ENCODE measurements at places on chromosomes 6 and 20. TPM values are rescaled to one million over a fixed set of nuclear protein-coding genes. Genes with fewer than 3 reads are reported as not detected.
A peak's percentile ranks its signal among the peaks of the same experiment; 100 is the strongest.

HLA-DQB1 gene
- 1.4 TPM for polyA plus RNA-seq

DNA sequence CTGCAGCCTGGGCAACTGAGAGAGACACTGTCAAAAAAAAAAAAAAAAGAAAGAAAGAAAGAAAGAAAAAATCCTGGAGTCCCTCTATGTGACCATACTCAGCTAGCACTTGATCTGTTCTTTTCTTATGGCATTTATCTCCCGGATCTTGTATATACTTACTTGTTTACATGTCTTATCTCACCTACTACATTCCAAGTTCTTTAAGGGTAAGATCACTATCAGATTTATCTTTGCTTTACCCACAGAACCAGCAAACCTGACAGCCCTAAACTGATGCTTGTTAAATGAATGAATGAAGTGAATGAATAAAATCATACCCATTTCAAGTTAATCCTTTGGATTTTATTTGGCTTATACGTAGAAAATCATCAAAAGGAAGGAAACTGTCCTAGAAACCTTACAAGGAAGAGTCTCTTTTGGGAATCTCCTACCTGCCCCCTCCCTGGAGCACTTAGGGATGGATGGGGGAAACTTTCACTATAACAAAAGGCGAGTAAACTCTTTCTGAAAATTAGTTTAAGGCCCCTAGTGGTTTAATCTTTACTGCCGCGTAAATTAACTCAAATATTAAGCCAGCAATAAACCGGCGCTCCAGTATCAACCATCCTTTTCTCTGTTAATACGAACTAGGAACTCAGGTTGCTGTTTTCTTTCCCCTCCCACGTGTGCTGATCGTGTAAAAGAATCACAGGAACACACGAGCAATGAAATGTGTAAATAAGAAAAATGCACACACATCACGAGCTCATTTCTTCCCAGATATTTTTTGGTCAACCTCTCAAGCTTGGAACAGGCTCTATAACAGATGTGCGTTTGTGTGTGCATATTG lies 1.3 kb upstream of the UTRN start:
- no peak for DNase-seq
- peak overlapping the region; percentile 85 for H3K4me3 ChIP-seq
- H3K27me3 ChIP-seq: no peaks in the 10 kb centered on the region
- H3K36me3 ChIP-seq: peaks cover 5% of the 10 kb centered on the region
- H3K27ac ChIP-seq: no peak overlapping the region

GRCh38 chr6:157107915-157108651 lies 215.2 kb downstream of the TMEM242 start:
- H3K4me1 ChIP-seq: no peaks in the 10 kb centered on the region
- H3K4me3 ChIP-seq: no peak overlapping the region
- no peak overlapping the region for H3K27ac ChIP-seq
- H3K27me3 ChIP-seq: no peaks in the 10 kb centered on the region

GRCh38 chr6:123529058-123529457 lies 107.7 kb downstream of the TRDN start:
- no peaks in the 10 kb centered on the region for H3K4me1 ChIP-seq
- no peaks in the 10 kb centered on the region for H3K27me3 ChIP-seq
- H3K36me3 ChIP-seq: no peaks in the 10 kb centered on the region
- H3K4me3 ChIP-seq: no peak overlapping the region
- H3K27ac ChIP-seq: no peak overlapping the region

DNA sequence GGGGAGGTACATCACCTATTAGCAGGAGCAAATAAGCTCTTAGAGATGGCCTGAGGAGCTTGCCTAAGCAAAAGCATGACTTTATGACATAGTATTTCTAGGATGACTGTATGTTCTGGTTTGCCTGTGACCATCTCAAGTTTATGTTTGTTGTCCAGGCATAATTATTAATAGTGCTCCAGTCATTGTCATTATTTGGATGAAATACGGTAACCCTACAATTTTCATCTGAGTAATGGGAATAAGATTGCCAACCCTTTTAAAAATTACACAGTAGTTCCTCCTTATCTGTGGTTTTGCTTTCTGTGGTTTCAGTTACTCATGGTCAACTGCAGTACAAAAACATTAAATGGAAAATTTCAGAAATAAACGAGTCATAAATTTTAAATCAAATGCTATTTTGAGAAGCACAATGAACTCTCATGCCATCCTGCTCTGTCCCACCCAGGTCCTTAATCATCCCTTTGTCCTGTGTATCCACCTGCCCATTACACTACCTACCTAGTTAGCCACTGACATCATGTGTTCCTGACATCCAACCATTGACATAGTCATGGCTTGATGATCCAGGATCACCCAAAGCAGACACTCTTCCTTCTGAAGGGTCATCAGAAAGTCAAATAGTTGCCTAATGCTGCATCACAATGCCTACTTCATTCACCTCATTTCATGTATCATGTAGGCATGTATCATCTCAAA lies 27.0 kb upstream of the TFB1M start:
- no peak overlapping the region for H3K27ac ChIP-seq
- H3K4me3 ChIP-seq: no peak overlapping the region
- DNase-seq: no peak
- no peaks in the 10 kb centered on the region for H3K4me1 ChIP-seq
- H3K36me3 ChIP-seq: no peaks in the 10 kb centered on the region

DNA sequence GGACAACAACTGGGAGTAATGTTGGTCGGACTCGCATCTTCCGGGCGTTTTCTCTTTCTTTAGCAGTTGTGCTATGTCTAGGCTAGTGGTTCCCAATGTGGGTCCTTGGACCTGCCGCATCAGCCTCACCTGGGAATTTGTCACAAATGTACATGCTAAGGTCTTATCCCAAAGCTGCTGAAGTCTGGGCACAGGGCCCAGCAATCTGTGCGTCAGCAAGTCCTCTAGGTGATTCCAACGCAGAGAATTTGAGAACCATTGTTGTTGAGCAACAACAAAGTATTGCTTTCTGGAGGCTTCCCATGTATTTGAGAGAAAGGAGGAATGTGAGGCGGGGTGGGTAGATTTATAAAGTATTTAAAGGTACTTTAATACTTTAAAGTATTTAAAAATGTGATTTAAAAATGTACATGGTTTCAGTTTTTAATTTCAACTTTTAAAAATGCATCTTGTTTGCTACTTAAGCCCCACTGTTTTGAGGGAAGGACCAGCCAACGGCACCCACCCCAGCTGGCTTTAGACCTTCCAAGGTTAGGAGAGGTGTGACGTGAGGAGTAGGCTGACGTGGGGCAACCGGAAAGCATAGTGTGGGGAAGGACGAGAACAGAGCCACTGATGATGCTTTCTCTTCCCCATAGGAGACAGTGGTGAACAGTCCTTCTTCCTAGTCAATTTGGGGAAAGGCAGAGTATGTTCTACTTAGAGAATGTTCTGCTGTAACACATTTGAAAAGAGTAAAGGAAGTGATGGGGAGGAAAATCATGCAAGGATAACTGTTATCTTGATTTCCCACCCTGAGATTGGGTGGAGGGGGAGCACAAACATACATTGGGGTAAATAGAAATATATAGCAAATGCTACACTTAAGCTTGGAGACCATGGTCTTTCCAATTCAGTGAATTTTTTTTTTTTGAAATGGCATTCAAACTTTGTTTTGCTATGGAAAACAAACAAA lies 4.3 kb downstream of the UST start:
- no peaks in the 10 kb centered on the region for H3K36me3 ChIP-seq
- no peak overlapping the region for H3K4me3 ChIP-seq
- no peak overlapping the region for H3K27ac ChIP-seq
- H3K27me3 ChIP-seq: peaks cover 6% of the 10 kb centered on the region

GRCh38 chr6:46925563-46926253 lies 4.0 kb upstream of the ADGRF5 start:
- no peaks in the 10 kb centered on the region for H3K4me1 ChIP-seq
- H3K27ac ChIP-seq: no peak overlapping the region
- no peak for DNase-seq
- H3K36me3 ChIP-seq: no peaks in the 10 kb centered on the region
- H3K4me3 ChIP-seq: no peak overlapping the region

- no peak for DNase-seq
- no peaks in the 10 kb centered on the region for H3K27me3 ChIP-seq
- no peaks in the 10 kb centered on the region for H3K36me3 ChIP-seq
- no peak overlapping the region for H3K4me3 ChIP-seq
Observed at GRCh38 chr20:20887593-20888265, 175.3 kb upstream of the RALGAPA2 start.

DNA sequence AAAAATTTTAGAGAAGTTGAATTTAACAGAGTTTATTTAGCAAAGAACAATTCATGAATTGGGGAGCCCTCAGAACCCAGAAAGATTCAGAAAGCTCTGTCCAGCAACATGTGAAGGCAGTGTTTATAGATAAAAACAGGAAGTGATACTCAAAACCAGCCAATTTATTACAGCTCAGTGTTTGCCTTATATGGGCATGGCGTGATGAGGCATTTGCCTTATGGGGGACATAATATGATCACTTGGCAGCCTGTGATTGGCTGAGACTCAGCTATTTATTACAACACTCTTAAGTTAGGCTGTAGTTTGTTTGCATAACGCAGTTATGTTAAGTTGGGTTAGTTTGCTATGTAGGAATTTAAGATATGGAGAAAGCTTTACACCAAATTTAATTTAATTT lies 11.5 kb downstream of the HLA-DPA1 start:
- no peak overlapping the region for H3K4me3 ChIP-seq
- H3K4me1 ChIP-seq: no peaks in the 10 kb centered on the region
- H3K36me3 ChIP-seq: peaks cover 4% of the 10 kb centered on the region
- no peak overlapping the region for H3K27ac ChIP-seq
- DNase-seq: no peak

GRCh38 chr20:45223136-45223535 lies 2.0 kb downstream of the SEMG2 start:
- no peaks in the 10 kb centered on the region for H3K27me3 ChIP-seq
- no peak for DNase-seq
- H3K4me3 ChIP-seq: no peak overlapping the region
- no peaks in the 10 kb centered on the region for H3K36me3 ChIP-seq
- H3K4me1 ChIP-seq: no peaks in the 10 kb centered on the region

DNA sequence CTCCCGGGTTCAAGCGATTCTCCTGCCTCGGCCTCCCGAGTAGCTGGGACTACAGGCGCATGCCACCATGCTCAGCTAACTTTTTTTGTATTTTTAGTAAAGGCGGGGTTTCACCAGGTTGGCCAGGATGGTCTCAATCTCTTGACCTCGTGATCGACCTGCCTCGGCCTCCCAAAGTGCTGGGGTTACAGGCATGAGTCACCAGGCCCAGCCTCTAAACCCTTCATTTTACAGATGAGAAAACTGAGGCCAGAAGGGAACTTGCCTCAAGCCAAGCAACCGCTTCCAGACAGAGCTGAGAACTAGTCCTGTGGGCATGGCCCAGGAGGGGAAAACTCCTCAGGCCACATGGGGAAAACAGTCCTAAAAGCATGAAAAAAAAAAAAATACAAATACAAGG lies 47.1 kb downstream of the ZMYND8 start:
- H3K36me3 ChIP-seq: peaks cover 18% of the 10 kb centered on the region
- no peaks in the 10 kb centered on the region for H3K27me3 ChIP-seq
- H3K4me3 ChIP-seq: no peak overlapping the region

- peaks cover 13% of the 10 kb centered on the region for H3K4me1 ChIP-seq
- DNase-seq: no peak
- H3K4me3 ChIP-seq: peak overlapping the region; percentile 32
- H3K27ac ChIP-seq: no peak overlapping the region
- H3K27me3 ChIP-seq: peaks cover 6% of the 10 kb centered on the region
Observed at GRCh38 chr6:27096834-27097511, 150.5 kb upstream of the PRSS16 start.

DNA sequence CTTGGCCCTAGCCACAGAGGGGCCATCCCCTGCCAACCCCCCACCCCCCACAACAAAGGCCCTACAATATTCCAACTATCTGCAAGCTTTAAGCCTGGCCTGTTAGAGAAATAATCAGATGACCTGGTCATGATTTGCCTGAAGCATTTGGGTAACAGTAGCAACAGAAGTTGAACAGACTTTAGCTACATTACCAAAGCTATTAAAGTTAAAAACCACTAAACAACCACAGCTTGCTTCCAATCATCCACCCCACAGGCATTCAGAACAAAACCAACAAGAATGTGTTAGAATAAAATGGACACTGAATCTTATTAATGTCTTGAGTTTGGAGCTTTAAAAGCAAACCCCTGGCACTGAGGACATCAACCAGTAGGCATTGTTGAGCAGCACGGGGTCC lies 250.9 kb downstream of the LRFN2 start:
- DNase-seq: no peak
- no peak overlapping the region for H3K4me3 ChIP-seq
- H3K36me3 ChIP-seq: no peaks in the 10 kb centered on the region
- H3K4me1 ChIP-seq: no peaks in the 10 kb centered on the region

DDX43 gene
- polyA plus RNA-seq: 0.29 TPM

DNA sequence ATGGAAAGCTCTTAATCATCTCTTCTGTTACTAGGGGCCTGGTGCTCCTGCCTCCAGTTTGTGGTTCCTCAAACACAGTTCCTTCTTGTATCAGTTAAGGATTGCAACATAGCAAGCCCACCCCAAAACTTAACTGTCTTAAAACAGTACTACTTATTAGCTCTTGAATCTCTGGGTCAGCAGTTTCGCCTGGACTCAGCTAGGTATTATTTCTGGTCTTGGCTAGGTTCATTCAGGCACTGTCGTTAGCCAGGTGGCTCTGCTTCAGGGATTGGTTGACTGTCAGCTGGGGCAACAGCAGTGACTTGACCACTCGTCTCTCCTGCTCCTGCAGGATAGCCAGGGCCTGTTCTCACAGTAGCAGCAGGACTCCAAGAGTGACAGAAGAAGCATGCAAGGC lies 30.0 kb upstream of the RALY start:
- no peaks in the 10 kb centered on the region for H3K4me1 ChIP-seq
- no peak for DNase-seq

DNA sequence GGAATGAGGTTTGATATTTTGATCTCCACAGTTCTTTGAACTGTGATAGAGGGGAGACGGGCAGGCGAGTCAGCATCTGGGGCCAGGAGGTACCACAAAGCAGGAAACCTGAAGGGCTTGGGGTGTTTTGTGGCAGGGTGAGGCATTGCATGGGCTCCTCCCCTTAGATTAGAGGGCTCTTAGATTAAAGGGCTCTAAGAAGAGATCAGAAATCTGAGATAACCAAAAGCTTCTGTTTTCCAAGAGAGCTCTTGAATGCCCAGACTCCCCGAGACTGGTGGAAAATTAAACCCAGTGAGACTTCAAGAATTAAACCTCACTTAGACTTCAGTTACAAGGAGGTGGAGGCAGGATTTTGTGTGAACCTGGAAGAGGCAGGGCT lies 2.4 kb upstream of the GPX5 start:
- H3K4me1 ChIP-seq: peaks cover 25% of the 10 kb centered on the region
- H3K4me3 ChIP-seq: no peak overlapping the region
- DNase-seq: peak; percentile 45
- no peaks in the 10 kb centered on the region for H3K36me3 ChIP-seq
- H3K27ac ChIP-seq: no peak overlapping the region

TPMT gene
- 13.1 TPM for polyA plus RNA-seq

CCN6 gene
- polyA plus RNA-seq: 0.13 TPM

DNA sequence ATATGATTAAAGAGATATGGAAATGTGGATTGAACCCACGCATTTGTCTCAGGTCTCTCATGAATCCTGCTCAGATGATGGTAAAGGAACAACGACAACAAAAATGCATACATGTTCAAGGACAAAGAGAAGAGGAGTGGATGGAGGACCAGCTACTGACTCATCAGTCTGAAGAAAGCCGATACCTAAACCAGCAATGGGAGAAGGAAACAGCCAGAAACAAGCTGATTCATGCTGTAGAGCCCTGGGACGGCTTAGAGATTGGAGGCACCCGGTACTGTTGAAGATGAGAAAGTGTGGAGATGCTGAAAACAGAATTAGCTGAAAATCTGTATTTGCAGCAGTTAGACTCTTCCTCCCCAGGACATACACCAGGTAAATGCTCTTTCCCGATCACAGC lies 14.4 kb upstream of the RIPPLY2 start:
- peaks cover 2% of the 10 kb centered on the region for H3K27me3 ChIP-seq
- no peaks in the 10 kb centered on the region for H3K36me3 ChIP-seq
- no peaks in the 10 kb centered on the region for H3K4me1 ChIP-seq
- H3K4me3 ChIP-seq: no peak overlapping the region
- DNase-seq: no peak

FAM209A gene
- polyA plus RNA-seq: 0.35 TPM

MEI4 gene
- polyA plus RNA-seq: not detected
